ENCODE measurements at places on chromosomes 6 and 20.
A peak's percentile ranks its signal among the peaks of the same experiment; 100 is the strongest.

DNA sequence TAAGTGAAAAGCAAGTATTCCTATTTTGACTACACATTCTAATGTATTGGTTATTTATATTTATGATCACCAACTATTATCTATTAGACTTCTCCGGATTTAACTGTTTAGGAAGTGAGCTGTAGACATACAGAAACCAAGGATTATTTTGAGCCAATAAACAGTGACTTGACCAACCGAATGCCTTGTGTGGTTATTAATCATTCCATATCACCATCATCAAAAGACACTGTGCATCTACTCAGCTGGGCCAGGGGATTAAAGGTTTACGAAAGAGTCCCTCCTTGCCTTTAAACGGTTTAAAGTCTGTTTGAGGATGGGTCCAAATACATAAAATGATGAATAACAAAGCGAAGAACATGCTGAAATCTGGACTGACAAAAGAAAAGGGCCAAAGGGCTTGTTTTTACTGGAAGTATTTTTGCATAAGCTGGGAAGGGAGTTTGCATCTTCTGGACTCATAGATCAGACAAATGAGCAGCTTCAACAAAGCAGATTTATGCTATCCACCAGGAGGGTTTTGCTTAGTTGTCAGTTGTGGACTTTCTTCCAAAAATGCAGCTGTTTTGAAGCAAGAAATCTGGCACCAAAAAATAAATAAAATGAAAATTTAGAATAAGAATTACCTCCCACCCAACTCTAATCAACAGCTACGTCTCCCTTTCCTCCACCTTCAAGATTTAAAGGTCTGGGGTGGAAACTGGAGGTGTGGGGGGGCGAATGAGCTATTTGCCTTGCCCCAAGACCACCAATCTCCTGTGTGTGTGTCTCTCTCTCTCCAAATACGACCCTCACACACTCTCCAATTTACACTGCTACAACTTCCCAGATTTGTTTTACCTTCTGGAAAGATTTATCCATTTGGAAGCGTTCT, 33.6 kb upstream of the ID4 start:
- DNase-seq: no peak

- DNase-seq: peak; percentile 94
Measured at GRCh38 chr20:62926229-62927127, at the start of gene DIDO1. Gene DIDO1, minus strand, starts transcription at chr20:62926505.

DNA sequence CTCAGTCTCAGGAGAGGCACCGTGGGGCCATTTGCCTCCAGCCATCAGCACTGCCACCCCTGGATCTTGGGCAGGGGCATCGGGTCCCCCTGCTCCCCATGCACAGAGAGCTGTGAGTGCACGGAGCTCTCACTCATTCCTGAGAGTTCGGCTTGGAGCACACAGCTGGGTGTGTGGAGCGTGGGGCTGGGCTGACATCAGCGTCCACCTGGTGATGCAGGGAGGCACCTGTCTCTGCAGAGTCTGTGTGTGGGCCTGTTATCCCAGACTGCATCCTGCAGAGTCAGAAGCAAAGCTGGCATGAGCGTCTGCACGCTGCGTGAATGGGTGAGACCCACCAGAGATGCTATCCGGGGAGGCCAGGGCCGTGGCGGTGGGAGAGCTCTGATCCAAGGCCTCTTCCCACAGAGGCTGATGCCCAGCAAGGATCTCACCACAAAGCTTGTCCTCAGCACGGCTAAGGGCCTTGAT, 248.8 kb upstream of the AFDN start:
- peak; percentile 52 for DNase-seq

DNA sequence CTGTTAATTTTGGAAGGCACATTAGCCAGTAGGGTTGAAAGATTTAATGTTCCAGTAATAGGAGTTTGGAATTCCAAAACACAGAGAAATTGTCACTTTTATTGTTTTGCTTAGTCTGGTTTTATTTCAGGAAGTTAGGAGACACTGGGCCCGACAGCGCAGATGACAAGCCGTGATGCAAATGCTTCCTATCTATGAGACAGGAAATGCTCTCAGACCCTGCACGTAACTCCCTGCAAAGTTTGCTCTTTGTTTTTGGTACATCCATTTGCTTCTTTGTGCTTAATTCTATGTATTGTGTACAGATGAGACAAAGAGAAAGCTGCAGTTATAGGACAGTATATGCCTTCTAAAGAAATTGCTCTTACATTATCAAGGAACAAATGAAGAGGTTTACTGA, 201.6 kb upstream of the SGK1 start:
- peak; percentile 62 for DNase-seq

GRCh38 chr20:48349656-48350055, 478.1 kb downstream of the PREX1 start:
- no peak for DNase-seq

Measured in right lobe of liver (tissue), 6 donors.